Left ventricle myocardium inferior (tissue), 1 donor: ENCODE measurements at places on chromosomes 7 and 10. TPM values are rescaled to one million over a fixed set of nuclear protein-coding genes. Genes with fewer than 3 reads are reported as not detected.

DNA sequence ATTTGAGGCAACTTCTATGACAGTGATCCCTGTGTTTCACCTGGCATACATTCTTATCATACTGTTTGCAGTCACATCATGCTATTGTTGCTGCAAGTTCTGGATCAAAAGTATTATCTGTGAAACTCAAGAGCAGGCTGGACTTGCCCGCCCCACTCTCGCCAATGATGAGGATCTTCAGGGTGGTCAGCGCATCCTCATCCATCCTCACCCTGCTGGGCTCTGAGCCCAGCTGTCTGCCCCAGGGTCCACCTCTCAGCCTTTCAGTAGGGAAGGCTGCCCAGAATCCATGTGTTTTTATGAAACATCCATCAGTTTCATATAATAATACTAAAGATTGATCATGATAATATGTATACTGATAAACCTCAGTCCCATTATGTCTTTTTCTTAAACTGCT is 55.4 kb upstream of the KIF5B start:
- no peak for DNase-seq

DNA sequence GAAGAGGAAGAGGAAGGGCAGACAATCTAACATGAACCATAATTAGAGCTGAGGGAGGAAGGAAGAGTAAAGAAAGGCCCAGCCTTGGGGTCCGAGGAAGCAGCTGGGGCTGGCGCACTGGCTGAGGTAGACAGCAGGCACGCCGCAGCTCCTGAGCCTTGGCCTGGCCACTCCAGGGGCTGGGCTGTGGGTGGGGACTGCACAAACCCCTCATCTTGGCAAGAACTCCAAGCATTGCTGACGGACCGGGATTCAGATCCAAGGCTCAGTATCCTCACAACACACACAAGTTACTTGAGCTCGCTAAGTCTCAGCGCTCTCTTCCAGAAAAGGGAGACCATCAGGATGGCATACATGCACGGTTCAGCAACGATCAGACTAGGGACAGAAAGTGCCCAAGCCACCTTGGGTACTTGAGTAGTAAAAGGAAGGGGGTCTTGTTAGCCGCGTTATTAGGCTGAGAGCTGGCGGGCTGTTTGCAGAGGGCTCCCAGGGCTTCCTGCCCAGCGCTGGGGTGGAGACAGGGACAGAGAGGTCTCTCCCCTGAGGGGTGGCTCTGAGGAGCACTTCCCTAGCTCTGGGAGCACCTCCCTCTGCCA is 4.5 kb downstream of the TNS3 start:
- DNase-seq, result peak; percentile 64

DNA sequence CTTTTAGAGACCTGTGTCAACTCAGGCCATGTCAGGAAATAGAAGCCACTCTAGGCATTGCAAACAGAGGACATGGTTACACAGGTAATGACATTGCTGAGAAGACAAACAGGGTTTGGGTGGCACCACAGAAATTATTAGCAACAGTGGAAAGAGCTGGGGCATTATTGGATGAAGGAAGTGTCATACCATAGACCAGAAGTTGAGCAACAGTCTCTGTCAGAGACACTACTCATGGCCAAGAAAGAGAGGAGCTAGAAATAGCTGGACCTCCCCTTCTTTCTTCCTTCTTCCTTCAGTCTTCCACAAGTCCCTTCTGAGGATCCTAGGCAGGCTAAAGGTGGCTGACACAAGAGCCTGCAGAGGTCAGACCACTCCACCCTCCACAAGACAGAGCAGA is 4.2 kb upstream of the LIPA start:
- no peak for DNase-seq

Gene NPFFR1
- not detected for total RNA-seq
